Stimulated activated CD8-positive, alpha-beta memory T cell treated with anti-CD3 and anti-CD28 coated beads, Interleukin-7, amount 100 ng/mL, for 1 hour (primary cell): ENCODE measurements at places on chromosomes 6 and 20.

GRCh38 chr6:128836761-128837160, 46.2 kb upstream of the LAMA2 start:
- no peak for DNase-seq

GRCh38 chr6:38187325-38187724, 367.8 kb downstream of the ZFAND3 start:
- no peak for DNase-seq

- DNase-seq: no peak
Measured at GRCh38 chr6:53326372-53327016, 22.3 kb downstream of the ELOVL5 start.

DNA sequence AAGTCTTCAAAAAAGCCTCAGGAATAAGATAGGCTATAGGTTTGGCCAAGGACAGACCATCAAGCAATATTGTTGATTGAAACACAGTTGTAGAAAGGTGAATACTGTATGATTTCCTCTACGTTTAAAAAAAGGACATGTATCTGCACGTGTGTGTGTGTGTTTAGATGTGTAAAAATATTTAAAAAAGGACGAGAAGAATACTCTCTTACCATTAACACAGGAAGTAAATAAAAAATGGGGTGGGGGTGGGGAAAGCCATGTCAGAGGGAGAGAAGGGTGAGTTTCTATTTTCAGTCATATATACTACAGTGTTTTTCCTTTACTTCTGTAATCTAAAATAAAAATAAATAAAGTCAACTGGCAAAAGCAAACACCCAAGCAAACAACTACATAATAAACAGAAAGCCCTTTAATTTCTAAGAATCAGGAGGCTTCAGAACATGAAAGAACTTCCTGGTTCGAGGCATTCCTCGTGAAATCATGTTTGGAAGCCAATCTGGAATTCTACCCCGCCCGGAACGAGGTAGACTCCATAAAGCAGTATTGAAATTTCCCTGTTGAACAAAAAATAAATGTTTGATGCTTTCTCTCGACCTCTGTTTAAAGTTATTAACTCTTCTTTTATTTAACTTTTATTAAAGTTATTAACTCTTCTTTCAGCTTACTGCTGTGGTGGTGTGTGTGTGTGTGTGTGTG, 158.1 kb upstream of the ZNF217 start:
- DNase-seq: no peak

DNA sequence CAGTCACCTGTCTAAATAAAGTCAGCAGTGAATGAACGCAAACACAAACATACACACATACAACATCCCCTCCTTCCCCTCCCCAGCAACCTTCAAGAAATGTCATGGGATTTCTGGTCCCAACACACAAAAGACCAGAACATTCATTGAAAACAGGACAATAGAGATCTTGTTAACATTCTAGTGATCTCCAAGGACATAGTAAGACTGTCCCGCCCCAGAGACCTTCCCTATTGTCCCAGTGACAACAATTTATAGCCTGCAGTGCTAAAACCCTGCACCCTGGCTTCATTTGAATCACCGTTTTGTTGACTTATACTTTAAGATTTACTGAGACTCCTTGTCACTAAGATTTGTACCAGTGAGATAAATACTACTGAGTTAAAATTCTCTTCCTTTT, 143.9 kb upstream of the NOX3 start:
- no peak for DNase-seq

DNA sequence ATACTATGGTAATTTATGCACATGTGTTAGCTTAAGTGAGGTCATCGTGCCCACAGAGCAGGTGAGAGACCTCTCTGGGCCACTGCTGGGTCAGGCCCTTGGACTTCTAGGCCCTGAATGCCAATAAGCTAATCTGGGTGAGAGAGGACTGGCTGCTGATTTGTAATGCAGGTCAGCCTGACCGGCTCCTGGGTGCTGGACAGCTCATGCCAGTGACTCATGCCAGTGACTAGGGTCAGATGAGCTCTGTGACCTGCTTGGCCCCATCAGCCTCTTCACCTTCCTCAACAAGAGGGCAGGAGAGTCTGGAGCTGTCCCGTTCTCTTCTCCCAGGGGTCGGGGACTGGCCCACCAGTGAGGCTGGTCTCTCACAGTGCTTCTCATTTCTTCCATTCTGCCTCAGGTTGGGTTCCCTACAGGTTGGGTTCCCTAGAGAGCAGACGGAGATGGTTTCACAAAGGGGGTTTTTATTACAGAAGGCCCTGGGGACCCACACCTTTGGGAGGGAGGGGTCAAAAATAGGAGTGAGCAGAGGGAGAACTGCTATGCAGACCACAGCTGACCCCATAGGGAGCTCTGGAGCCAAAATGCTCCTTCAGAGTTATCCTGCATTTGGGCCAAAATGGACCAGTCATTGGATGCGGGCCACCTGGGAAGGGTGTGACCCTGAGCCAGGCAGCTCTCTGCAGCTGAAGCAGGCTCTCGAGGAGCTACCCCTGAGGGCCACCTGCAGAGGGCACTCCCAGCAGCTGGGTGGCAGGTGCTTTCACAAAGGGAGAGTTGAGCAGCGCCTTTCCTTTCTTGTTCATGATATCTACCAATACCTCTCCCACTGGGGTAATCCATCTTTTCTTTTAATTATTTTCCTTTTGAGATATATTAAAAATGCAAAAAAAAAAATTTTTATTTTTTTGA, 2.2 kb upstream of the OXT start:
- DNase-seq: no peak

GRCh38 chr6:89313006-89313405, 2.1 kb downstream of the GABRR2 start:
- no peak for DNase-seq

- no peak for DNase-seq
Measured at GRCh38 chr6:95232446-95232845, 344.9 kb upstream of the MANEA start.
